Regular cardiac myocyte (primary cell): ENCODE measurements at places on chromosomes 16 and 17. TPM values are rescaled to one million over a fixed set of nuclear protein-coding genes. Genes with fewer than 3 reads are reported as not detected.

Gene KRTAP4-1
- total RNA-seq, result not detected in 2 replicates

Gene MMP2
- 207 and 597 TPM in 2 replicates for total RNA-seq

Gene MSRB1
- total RNA-seq, result 3.1 and 11.5 TPM in 2 replicates

Gene RPGRIP1L
- 15.3 and 15.5 TPM in 2 replicates for total RNA-seq

Gene CCDC154
- 1.4 TPM in 1 of 2 replicates, not detected in the other for total RNA-seq

Gene TEKT1
- not detected in 2 replicates for total RNA-seq

Gene VMO1
- 0.38 TPM in 1 of 2 replicates, not detected in the other for total RNA-seq

Gene TMEM235
- not detected in 2 replicates for total RNA-seq

Gene MEFV
- total RNA-seq, result under 0.01 TPM in 1 of 2 replicates, not detected in the other

Gene NOXO1
- total RNA-seq, result under 0.01 TPM in 1 of 2 replicates, not detected in the other
